ENCODE measurements at places on chromosomes 16 and 17.

GRCh38 chr16:88284626-88285513, 97.9 kb upstream of the ZNF469 start:
- no peak for DNase-seq

DNA sequence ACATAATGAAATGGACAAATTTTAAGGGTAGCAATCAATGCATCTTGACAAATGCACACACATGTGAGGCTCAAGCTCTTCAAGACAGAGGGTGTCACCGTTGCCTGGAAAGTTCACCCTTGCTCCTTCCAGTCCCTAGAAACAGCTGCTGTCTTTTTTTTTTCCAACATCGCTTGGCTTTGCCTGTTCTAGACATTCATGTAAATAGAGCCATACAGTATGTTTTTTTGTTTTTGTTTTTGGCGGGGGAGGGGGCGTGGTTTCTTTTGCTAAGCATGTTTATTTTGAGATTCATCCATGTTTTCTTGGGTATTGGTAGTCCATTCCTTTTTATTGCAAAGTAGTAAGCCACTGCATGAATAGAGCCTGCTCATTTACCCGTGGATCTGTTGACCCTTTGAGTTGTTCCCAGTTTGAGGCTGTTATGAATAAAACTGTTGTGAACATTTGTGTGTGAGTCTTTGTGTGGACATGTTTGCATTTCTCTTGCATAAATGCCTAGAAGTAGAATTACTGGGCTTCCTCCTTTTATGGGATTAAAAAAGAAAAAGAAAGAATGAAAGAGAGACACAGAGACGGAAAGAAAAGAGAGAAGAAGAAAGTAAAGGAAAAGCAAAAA, 78.4 kb downstream of the NT5M start:
- DNase-seq, result no peak

- no peak for DNase-seq
Measured at GRCh38 chr16:28520672-28521071, 14.0 kb upstream of the IL27 start.

DNA sequence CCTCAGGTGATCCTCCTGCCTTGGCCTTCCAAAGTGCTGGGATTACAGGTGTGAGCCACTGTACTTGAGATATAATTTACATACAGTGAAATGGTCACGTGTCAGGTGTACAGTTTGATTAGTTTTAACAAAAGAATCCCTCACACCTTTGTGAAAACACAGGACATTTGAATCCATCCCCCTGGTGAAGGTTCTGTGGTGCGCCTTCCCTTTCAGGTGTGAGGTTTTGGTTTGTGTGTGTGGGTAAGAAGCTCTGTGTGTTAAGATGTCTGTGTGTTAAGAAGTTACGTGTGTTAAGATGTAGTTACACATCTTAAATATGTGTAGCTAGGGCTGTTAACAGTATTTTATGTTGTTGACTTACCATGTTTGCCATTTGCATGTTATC, 4.4 kb downstream of the SEC14L1 start:
- DNase-seq, result no peak

DNA sequence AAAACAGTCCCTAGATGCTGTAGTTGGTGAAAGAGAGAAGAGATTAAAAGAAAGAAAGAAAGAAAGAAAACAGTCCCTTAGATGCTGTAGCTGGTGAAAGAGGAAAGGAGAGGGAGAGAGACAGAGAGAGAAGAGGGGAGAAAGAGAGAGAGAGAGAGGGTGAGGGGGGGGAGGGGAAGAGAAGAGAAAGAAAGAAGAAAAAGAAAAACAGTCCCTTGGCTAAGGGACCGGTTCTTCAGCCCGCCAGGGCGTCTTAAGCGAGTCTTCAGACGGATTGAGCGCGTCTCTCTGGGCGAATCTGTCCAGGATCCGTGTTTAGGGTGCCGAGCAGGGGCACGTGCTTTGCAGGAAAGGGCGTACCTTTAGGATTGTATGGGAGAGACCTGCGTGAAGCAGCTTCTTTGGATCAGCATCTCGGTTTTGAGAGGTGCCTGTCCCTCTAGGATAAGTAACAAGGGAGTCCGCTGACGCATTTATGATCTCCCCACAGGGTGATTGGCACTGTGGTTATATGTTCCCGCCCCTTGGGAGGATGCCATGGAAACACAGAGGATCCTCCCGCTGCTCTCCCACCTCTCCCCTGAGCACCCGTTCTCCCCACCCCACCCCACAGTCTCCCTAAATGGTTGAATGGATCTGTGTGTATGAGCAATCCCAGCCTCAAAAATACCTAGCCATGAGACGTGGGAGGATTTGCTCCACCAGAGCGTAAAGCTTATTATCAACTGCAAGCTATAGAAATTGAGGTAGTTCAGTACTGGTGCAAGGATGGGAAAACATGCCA, 16.7 kb downstream of the GNGT2 start:
- peak; percentile 38 for DNase-seq

GRCh38 chr16:1613211-1613622, 1.1 kb downstream of the CRAMP1 start:
- no peak for DNase-seq

DNA sequence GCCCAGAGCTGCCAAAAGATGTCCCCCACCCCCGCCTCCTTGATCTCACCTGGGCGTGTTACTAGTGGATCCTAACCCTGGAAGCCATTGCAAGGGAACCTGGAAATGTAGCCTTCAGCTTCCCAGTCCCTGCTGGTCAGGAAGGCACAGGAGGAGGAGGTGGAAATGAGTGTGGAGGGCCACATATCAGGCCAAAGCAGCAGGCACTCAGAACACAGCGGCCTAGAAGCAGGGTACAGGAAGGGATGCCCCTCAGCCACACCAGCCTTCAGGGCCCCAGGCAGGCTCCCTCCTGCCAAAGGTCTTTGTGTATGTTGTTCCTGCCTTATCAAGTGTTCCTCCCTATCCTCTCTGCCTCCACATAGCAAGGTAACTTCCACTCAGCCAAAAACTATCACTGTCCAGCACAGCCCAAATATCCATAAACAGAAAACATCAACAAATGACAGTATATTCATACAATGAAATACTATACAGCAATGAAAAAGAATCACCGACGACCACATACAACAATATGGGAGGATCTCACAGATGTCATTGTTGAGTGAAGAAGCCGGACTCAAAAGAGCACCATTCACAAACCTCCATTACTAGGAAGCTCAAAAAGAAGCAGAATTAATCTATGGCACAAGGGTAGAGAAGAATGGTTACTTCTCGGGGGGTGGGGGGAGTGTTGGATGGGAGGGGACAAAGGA, 28.2 kb upstream of the TNFRSF13B start:
- no peak for DNase-seq

DNA sequence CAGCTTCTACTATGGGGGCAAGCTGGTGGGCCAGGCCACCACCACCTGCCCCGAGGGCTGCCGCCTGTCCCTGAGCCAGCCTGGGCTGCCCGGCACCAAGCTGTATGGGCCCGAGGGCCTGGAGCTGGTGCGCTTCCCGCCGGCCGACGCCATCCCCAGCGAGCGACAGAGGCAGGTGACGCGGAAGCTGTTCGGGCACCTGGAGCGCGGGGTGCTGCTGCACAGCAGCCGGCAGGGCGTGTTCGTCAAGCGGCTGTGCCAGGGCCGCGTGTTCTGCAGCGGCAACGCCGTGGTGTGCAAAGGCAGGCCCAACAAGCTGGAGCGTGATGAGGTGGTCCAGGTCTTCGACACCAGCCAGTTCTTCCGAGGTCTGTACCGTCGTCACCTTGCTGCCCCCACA, 19.5 kb downstream of the IRF8 start:
- no peak for DNase-seq

- DNase-seq, result no peak
Measured at GRCh38 chr17:47278561-47278960, 24.9 kb downstream of the ITGB3 start.

GRCh38 chr16:79950932-79951719, 350.6 kb upstream of the MAF start:
- DNase-seq, result no peak

- DNase-seq, result no peak
Measured at GRCh38 chr16:26547681-26548080, 519.0 kb upstream of the C16orf82 start.

GRCh38 chr16:29009050-29009837, 24.4 kb downstream of the LAT start:
- no peak for DNase-seq

DNA sequence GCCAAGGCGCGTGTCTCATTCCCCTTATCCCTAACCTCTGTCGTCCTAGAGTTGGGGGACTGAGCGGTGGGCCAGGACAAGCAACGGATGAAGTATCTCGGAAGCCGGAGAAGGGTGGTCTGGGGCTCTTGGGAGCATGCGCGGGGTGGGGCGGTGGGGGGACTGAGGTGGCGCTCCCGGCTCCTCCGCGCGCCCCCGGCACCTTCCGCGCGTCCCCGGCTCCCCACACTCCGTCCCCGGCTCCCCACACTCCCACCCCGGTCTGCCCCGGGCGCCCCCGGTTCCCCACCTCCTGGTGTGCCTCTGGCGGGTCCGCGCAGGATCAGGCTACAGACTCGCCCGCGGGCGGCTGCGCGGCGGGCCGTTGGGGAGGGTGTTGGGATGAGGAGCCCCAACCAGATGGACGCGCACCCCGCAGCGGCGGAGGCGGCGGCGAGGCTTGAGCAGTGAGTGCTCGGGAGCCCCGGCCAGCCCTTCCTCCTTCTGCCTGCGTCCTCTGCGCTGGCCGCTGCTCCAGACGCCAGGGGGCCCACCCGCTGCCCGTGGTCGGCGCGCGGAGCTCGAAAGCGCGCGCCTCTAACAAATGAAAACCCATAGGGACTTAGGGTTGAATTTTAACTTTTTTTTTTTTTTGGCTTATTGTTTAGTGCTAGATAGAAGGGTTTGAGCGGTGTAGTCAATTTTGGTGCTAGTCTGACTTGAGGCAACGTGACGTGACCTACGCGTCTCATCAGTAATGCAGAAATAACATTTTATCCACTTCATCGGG, 5.6 kb upstream of the CRYM start:
- no peak for DNase-seq
